GM03348 (cell line): ENCODE measurements at places on chromosomes 1 and 21.

GRCh38 chr1:41343790-41344699 lies 17.2 kb upstream of the FOXO6 start:
- DNase-seq, result peak; percentile 2

DNA sequence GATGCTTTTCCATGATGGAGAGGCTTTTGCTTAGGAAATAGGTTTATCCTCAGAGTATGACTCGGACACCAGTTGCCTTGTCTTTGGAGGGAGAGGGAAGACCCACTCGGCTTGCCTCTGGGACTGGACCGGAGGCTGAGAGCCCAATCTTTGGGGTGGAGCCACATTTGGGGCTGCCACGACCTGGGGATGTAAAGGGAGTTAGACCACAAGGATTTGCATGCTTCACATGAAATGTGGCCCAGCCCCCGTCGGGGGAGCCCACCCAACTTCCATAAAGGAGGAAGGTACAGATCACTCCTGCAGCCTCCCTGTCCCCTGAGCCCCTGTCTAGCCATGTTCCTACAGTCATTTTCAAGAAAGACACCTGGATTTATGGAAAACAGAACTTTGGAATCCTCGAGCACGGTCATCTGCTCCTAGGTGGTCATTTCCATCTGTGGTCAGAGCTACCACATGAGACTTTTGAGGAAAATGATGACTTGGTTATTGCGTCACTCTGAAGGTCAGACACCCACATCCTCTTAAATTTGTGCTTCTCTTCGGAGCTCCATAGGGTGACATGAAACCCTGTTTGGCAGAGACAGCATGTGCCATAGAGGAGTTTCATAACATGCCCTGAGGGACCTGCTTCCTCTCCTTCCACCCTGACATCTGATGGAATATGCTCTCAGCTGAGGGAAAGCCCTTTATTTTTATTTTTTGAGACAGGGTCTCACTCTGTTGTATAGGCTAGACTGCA lies 99.4 kb upstream of the SLC45A1 start:
- no peak for DNase-seq

DNA sequence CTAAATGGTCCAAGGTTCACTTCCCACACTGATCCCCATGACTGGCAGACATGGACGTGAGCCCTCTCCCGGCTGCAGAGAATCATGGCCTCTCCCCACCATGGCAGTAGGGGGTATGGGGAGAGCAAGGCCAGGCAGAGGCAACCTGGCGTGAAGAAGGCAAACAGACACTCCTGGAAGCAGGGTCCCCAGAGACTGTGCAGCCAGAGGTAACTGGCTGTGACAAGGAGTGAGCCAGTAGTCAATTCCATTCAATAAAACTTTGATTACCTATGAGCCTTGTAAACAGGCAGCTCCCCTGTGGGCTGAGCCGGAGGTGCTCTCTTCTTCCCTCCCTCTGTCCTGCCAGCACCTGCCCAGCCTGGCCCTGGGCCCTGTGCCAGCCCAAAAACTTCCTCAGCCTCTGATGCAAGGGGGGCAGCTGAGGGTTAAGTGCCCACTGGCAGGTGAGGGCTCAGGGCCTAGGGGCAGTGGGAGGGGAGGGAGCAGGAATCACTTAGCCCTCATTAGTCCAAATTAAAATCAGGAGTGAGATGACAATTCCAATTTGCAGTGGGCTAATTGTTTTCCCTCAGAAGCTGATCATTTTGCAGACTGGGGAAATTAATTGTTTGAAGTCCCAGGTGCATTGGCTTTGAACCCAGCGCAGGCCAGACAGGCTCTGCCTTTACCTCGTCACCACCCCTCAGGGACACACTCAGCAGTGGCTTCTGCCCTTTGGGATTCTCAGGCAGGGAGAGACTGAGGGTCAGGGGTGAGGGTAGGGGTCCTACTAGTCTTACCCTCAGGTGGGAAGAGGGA lies 35.6 kb downstream of the LRRN2 start:
- DNase-seq, result no peak

DNA sequence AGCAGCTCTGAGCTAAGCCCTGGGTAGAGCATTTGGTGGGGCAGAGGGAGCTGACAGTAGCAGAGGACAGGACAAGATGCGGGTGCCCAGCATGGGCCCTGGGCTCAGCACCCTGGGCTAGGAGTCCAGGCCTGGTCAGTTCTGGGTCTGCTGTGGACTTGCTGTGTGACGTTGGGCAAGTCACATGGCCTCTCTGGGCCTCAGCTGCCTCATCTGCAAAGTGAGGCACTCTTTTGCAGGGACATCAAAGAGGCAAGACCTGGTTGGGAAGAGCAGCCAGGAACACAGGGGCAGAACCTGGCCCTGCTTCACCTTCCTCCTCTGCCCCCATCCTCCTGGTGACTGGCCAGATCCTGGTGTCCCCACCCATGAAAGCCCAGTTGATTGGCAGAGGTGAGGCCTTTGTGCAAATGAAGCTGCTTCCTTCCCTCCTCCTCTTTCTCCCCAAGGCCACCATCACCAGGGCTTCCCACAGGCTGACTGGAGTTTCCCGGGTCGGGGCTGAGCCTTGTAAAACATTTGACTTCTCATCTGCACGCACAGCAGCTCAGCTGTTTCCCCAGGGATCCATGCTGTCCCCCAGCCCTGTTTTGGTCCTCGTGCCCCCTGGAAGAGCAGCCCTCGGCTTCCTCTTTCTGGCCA lies 350.5 kb downstream of the MATN1 start:
- DNase-seq, result no peak

- DNase-seq, result peak; percentile 35
Measured at GRCh38 chr1:79042117-79042516, 35.6 kb upstream of the ADGRL4 start.

- no peak for DNase-seq
Measured at GRCh38 chr1:205225901-205226765, 1.6 kb upstream of the TMCC2 start.

GRCh38 chr1:210920716-210921694 lies 212.9 kb downstream of the KCNH1 start:
- no peak for DNase-seq

- DNase-seq, result peak; percentile 21
Measured at GRCh38 chr1:59332983-59333382, 36.1 kb downstream of the FGGY start.

- DNase-seq, result no peak
Measured at GRCh38 chr1:81312272-81312754, 488.4 kb upstream of the ADGRL2 start.

- no peak for DNase-seq
Measured at GRCh38 chr1:84720221-84720780, 30.0 kb upstream of the SSX2IP start.

GRCh38 chr1:85142753-85143152 lies 58.1 kb downstream of the SYDE2 start:
- no peak for DNase-seq

- no peak for DNase-seq
Measured at GRCh38 chr1:222785529-222785928, 29.3 kb upstream of the DISP1 start.

DNA sequence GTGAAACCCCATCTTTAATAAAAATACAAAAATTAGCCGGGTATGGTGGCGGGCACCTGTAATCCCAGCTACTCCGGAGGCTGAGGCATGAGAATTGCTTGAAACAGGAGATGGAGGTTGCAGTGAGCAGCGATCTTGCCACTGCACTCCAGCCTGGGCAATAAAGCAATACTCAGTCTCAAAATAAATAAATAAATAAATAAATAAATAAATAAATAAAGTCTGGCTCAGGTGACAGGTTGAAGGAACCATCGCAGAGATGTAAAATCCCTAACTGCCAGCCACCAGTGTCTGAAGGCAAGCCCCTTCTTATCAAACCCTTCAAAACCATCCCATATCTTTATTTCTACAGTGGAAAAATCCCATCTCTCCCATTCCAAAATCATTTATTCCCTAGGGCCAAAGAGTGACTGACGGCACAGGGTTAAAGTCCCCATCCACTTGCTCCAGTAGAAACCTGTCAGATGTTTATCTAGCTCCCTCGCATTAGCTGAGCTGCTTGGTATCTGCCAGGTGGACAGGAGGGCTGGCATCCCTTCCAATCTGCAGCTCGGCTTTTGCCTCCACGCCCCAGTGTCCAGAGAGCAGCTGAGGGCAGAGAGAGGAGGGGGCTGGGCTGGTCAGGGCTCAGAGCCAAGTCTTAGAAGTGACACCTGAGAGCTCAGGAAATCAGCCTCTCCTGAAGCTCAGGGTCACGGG lies 5.0 kb downstream of the CSRP1 start:
- no peak for DNase-seq

GRCh38 chr1:113256348-113256729 lies 134.0 kb upstream of the MAGI3 start:
- DNase-seq, result no peak

- DNase-seq, result peak; percentile 75
Measured at GRCh38 chr1:56376188-56376984, 203.0 kb downstream of the PLPP3 start.

DNA sequence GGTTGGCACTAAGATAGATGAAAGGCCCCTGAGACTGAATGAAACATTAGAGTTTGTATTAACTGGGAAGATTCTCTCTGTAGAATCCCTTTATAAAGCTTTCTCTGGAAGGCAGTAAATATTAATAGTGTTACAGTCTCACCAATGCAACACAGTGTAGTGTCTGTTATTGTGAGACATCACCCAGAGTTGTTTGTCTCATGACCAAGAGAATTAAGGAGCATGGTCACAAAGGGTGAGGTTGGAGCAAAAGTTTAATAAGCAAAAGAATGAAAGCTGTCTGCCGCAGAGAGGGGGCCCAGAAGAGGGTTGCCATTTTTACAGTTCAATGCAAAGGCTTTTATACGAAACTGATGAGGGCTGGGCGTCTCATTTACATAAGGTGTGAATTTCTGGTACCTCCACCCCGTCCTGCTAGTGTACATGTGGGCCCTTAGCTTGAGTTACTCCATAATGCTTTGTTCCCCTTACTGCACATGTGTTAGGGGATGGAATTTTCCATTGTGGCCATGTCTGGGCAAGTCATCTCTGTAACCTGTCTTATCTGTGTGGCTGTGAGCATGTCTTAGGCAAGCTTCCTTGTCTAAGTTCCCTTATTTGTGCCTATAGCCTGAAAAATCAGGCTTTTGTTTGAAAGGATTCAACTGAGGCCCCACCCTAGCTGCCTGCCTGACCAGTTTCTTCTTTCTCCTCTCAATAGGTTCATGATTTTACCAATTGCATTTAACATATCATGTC lies 184.1 kb downstream of the RASAL2 start:
- DNase-seq, result no peak

DNA sequence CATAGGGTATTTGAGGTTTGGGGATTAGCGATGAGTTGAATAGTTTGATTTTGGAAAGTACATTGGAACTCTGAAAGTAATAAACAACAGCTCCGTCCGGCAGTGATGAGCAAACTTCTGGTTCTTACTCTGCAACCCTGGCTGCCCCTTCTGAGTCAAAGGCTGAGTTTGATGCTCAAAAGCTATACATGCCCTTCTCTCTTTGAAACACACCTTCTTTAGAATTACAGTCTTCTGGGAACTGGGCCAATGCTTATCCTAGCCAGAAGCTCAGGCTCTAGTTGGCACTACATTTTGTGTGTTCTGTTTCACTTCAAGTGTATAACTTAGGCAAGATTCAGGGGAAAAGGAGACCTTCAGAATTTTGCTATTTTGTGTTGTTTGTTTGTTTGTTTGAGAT lies 9.3 kb downstream of the AHCYL1 start:
- no peak for DNase-seq

GRCh38 chr1:145758116-145758515 lies 38.8 kb downstream of the CD160 start:
- DNase-seq, result no peak

GRCh38 chr1:39540504-39541031 lies 36.0 kb downstream of the PABPC4 start:
- DNase-seq, result no peak

DNA sequence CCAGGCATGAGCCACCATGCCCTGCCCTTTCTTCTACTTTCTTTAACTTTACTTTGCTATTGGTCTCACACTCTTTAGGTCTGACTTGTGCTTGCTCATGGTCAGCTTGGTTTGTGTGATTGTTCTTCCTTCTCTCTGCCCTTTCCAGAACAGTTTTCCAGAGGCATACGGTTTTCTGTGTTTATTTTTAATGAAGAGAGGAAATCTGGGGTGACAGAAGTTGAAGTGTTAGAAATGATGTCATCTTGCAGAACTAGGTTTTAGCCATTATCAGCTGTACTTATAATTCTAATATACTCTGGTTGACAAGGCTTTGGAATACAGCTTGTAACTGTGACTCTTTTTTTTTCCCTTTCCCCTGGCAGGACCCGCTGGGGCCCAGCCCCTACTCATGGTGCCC lies 14.4 kb downstream of the AGO3 start:
- DNase-seq, result no peak

DNA sequence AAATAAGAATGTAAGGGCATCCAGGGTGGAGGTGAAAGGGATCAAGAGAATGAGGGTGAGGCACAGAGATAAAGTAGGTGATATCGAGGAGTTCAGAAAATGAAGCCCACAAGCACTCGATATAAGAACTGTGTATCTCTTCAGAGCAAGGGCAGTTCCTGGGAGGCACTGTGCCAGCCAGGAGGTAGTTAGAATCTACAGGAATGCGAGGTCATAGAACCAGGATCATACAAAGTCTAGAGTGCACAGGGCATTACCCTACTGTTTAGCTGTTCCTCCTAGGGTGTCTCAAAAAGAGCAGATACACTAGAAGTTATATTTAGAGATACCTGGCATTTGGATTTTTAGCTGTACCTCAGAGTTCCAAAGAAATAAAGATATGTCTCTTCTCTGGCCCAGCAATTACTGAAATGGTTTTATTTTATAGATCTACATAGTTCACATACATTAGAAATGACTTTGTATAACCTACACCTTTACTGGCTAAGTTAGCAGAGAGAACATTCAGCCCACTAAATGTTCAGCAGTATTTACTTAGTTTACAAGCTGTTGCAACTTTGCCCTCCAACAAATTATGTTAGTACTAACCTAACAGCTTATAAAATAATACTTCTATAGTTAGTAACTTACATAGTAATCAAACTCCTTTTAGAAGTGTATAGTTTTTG lies 1.6 kb downstream of the OVAAL start:
- no peak for DNase-seq

DNA sequence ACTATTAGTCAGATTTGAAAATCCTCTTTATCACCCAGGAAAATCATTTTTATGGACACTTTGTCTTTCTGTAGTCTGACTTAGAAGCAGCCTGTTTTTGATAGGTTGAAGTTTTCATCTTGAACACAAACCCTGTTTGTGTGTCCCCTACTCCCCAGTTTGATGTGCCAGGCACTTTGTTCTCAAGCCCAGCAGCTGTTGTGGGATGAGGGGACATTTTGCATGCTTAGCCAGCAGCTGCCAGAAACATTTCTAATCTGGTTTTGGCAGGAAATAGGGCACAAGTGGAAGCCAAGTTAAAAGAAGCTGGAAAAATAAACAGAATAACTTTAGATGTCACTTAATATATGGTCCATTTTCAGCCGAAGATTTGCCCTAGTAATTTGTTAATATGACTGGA lies 29.9 kb downstream of the ACTN2 start:
- no peak for DNase-seq

DNA sequence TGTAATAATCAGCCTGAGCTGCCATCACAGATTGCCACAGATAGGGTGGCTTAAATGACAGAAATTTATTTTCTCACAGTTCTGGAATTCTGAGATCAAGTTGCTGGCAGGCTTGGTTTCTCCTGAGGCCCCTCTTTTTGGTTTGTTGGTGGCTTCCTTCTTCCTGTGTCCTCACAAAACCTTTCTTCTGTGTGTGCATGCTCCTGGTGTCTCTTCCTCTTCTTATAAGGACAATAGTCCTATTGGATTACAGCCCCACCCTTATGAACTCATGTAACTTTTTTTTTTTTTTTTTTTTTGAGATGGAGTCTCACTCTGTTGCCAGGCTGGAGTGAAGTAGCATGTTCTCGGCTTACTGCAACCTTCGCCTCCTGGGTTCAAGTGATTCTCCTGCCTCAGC lies 41.0 kb upstream of the F3 start:
- no peak for DNase-seq
